Sigmoid colon (tissue), 7 donors: ENCODE measurements at places on chromosomes 1 and 21. TPM values are rescaled to one million over a fixed set of nuclear protein-coding genes. Genes with fewer than 3 reads are reported as not detected.

GRCh38 chr21:27424601-27425000 is 457.7 kb upstream of the ADAMTS5 start:
- H3K27ac ChIP-seq, result no peak overlapping the region
- H3K4me1 ChIP-seq, result no peaks in the 10 kb centered on the region
- DNase-seq, result no peak
- no peaks in the 10 kb centered on the region for H3K27me3 ChIP-seq
- no peak overlapping the region for H3K4me3 ChIP-seq

DNA sequence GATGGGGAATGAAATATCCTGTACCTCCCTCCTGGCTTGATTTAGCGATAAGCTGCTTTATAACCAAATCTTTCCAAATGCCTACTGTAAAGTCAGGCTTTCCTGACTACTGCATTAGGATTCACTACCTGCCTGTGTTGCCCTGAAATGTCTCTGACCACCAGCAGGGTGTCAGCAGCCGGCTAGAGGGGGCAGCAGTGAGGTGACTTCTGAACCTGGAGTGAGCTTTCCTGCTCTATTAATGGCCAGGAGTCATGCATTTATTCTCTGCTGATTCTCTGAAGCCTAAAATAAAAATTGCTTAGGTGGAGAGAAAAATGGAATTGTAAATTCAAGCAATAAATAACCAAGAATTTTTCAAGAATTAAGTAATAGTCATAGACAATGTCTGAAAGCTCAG is 2.5 kb downstream of the BACE2 start:
- no peak for DNase-seq
- H3K4me3 ChIP-seq, result no peak overlapping the region
- H3K27me3 ChIP-seq, result no peaks in the 10 kb centered on the region

DNA sequence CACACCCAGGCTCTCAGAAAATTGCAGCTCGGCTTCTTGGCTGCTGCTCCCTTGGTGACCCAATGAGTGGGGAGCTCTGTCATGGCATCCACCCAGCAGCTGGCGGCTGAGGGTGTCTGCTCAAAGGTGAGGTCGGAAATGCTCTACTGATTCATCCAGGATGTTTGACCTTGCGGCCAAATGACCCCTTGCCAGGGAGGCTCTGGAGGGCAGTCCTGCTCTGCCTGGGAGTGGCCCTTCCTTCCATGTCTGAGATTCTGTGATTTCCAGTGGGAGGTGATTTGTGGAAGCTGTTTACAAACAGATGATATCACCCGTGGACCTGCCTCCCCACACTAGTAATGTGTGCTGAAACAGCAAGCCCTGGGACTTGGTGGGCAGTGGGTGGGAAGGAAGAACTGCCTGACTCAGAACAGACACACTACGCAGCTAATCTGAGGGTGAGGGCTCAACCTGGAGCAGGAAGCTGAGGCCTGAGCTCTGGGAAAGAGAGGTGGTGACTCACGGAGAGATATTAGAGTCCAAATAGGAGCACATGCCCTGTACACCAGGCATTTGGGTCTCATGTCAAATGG is 3.0 kb downstream of the CRCT1 start:
- DNase-seq, result no peak
- no peaks in the 10 kb centered on the region for H3K27me3 ChIP-seq
- H3K36me3 ChIP-seq, result no peaks in the 10 kb centered on the region
- peaks cover 11% of the 10 kb centered on the region for H3K4me1 ChIP-seq

DNA sequence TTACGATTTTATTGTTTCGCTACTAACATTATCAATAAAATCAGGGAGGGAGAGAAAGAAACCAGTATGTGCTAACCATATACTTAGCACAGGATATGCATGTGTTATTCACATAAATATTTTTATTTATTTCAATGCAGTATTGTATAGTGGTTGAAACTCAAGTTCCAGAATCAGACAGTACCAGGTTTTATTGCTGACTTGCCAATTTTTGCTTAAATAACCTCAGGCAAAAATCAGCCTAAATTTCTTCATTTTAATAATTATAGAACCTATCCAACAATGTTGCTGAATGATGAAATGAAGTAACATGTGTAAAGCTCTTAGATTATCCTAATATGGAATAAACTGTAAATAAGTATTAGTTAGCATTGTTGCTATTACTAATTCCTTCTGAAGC is 61.4 kb upstream of the LRRC7 start:
- H3K4me1 ChIP-seq, result no peaks in the 10 kb centered on the region
- H3K36me3 ChIP-seq, result no peaks in the 10 kb centered on the region
- H3K27ac ChIP-seq, result no peak overlapping the region

Gene MEGF6
- 2.4 TPM for polyA plus RNA-seq
